ENCODE measurements at places on chromosomes 13 and 19.

- no peak for DNase-seq
Observed at GRCh38 chr19:6059988-6060599, 50.2 kb downstream of the RFX2 start.

- no peak for DNase-seq
Observed at GRCh38 chr19:46492841-46493235, 2.8 kb downstream of the PNMA8B start.

- no peak for DNase-seq
Observed at GRCh38 chr13:79987323-79987722, 353.6 kb downstream of the SPRY2 start.

DNA sequence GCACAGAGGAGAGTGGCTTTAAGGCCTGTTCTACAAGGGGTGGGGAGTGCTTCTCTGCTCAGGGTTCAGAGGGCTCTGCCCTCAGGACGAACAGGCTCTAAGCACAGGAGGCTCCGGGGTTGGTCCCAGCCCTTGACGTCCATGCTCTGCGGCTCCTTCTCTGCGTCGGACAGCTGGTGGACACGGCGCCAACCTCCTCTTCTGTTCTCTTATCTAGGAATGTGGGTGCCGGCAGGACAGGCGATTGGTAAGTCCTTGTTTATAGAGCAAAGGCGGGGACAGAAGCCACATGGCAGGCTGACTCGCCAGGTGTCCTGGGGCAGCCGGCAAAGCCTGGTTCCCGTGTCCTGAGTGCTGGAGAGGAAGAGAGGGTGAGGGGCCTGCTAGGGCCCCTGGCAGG, 8.4 kb upstream of the RPS15 start:
- DNase-seq = no peak

DNA sequence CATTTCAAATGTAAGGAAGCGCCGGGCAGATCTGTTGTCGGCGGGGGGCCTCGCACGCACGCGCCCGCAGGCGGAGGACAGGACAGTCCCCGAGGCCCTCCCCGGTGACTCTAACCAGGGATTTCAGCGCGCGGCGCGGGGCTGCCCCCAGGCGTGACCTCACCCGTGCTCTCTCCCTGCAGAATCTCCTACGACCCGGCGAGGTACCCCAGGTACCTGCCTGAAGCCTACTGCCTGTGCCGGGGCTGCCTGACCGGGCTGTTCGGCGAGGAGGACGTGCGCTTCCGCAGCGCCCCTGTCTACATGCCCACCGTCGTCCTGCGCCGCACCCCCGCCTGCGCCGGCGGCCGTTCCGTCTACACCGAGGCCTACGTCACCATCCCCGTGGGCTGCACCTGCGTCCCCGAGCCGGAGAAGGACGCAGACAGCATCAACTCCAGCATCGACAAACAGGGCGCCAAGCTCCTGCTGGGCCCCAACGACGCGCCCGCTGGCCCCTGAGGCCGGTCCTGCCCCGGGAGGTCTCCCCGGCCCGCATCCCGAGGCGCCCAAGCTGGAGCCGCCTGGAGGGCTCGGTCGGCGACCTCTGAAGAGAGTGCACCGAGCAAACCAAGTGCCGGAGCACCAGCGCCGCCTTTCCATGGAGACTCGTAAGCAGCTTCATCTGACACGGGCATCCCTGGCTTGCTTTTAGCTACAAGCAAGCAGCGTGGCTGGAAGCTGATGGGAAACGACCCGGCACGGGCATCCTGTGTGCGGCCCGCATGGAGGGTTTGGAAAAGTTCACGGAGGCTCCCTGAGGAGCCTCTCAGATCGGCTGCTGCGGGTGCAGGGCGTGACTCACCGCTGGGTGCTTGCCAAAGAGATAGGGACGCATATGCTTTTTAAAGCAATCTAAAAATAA, 18.2 kb downstream of the IL17D start:
- DNase-seq = no peak

DNA sequence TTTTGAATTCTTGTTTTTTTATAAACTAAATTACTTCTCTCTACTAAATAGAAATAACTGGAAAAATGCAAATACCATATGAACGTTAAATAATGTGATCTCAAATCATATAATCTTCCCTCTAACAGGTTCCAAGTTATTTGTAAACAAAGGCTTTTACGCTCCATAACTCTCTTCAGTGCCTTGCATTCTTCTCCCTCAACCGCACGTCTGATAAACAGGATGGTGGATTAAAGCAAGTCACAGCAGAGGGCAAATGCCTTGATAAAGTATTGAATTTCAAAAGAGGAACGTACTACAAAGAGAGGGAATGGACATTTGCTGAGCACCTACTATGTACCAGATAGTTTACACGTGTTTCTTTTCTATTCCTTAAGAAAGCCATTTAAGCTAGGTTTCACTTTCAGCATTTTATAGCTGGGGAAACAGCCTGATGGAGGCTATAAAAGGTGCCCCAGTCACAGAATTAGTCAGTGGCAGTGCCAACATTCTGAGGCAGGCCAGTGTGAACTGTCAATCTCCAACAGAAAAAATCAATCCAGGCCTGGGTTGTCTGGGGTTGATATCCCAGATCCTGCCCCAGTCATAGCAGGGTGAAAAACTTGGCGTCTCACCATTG, 15.8 kb downstream of the MRPS31 start:
- DNase-seq = no peak

DNA sequence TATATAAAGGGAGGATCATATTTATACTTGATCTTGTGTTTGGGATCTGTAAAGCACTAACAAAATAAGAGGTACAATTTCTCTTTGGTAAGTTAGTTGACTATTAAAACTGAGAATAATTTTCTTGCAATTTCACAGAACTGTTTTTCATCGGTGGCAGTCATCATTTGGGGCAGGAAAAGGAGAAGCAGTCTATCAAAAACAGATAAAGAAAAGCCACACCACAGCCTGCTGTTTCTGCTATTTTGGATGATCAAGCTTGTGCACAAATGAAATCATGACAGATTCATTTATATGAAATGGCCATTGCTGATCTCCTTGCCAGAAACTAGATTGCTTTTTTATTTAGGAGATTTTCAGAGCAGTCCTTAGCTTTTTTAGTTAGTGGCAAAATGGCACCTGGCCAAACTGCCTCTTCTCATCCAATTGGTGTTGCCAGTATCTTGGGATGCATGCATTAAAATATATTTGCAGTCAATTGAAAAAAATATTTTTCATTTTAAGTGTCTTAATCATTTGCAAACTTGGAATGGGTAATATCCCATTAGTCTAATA, 326.0 kb downstream of the HS6ST3 start:
- no peak for DNase-seq

GRCh38 chr19:15463861-15464371, 428 bp downstream of the RASAL3 start:
- DNase-seq = no peak

DNA sequence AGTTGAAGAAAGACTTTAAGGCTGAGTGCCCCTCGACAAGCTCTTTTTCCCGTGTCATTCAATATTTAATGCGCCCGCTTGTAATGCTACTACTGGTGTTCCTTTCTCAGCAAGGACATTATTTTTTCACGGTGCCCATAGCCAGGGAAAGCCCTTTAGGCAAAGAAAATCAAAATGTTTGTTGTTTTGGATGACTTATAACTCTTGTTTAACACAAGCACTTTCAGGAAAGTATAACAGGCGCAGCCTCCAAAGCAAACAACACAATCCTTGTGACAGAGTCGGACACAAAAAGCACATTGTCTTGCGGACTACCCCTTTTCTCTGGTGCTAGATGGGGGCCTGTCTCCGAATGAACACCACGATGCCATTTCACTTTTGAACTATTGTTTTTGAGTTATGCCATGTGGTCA, 12.4 kb downstream of the ZIC5 start:
- no peak for DNase-seq

DNA sequence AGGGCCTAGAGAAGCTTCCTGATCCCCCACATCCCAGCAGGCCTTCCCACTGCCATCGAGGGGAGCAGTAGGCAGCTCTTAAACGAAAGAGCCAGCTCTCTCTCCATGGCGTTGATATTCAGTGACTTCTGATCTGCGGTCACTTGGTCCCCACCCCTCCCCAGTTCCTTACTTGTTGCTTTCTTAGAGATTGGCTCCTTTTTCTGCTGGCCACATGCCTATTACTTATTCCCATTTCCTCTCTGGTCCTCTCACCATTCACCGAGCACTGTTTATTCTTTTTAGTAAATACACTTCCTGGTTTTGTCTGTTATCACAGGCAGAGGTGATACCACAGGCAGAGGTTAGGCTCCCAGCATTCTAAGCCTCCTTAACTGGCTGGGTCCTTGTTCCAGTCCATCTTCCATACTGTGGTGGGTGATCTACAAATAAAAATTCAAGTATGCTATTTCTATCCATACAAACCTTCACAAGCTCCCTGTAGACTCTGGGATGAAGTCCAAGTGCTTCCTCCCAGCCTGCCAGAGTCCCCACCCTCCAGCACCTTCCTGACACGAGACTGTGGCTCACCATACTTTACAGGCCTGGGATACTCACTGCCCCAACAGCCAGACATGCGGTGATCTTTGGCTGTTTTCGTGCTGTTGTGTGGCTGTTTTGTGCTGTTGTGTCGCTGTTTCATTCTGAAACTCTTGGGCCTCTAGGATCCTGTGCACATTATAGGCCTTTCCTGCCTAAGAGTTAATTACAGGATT, 315.9 kb downstream of the ATP8A2 start:
- DNase-seq = peak; percentile 58

Data from MG63 (cell line).